ENCODE measurements at places on chromosomes 5 and 9.

DNA sequence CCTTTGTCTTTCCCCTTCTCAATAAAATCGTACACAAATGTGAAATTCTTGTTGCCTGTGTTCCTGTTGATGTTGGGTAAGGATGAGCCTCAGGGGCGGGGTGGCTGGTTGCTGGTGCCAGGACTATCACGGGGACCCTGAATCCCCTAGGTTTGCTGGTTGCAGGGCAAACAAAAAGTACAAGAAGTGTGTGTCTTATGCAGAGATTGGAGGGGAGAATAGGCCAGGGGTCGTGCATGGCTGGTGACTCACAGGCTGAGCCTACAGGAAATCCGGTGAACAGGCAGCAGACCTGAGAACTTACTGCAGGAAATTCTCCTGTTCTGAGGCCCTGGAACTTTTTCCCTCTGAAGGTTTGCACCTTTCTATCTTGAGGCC is 5.5 kb downstream of the ANXA2R start:
- no peak for DNase-seq

- DNase-seq = no peak
Observed at GRCh38 chr9:134942788-134943184, 25.1 kb upstream of the FCN1 start.

DNA sequence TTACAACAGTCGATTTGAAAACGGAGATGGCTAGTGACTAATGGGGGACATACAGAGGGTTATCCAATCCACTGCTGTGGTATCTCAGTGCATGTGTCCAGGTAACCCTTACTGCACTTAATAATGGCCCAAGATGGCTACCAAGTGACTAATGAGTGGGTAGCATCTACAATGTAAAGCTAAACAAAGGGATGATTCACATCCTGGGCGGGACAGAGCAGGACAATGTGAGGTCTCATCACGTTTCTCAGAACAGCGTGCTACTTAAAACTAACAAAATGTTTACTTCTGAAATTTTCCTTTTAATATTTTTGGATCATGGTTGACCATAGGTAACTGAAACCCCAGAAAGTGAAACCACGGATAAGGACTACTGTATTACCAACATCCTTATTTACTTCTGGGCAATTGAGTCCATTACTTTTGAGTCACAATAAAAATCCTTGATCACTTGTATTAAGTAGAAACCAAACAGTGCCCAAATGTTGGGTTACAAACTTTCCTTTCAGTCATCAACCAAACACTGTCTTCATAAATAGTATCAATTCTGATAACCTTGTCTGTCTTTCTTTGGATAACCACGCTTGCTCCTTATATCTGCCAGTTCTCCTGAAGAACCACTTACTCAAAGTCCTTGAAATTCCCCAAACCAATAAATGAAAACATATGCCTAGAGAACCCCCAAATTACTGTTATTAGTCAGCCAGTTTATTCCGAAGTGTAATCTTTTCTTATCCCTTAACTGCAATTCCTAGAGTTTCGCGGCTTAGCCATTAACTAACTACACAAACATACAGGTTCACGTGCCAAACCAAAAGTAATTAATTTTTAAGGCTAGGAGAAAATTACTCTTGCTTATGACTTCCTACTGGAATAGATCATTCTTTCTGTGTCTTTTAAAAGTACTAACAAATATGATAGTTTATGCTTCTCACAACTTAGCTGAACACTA is 59.7 kb downstream of the ELL2 start:
- DNase-seq = no peak

- no peak for DNase-seq
Observed at GRCh38 chr9:109320331-109320741, 523 bp downstream of the EPB41L4B start.

- DNase-seq = no peak
Observed at GRCh38 chr5:147310059-147310704, 75.4 kb downstream of the STK32A start.

- DNase-seq = no peak
Observed at GRCh38 chr9:101226803-101227202, 158.0 kb downstream of the BAAT start.

DNA sequence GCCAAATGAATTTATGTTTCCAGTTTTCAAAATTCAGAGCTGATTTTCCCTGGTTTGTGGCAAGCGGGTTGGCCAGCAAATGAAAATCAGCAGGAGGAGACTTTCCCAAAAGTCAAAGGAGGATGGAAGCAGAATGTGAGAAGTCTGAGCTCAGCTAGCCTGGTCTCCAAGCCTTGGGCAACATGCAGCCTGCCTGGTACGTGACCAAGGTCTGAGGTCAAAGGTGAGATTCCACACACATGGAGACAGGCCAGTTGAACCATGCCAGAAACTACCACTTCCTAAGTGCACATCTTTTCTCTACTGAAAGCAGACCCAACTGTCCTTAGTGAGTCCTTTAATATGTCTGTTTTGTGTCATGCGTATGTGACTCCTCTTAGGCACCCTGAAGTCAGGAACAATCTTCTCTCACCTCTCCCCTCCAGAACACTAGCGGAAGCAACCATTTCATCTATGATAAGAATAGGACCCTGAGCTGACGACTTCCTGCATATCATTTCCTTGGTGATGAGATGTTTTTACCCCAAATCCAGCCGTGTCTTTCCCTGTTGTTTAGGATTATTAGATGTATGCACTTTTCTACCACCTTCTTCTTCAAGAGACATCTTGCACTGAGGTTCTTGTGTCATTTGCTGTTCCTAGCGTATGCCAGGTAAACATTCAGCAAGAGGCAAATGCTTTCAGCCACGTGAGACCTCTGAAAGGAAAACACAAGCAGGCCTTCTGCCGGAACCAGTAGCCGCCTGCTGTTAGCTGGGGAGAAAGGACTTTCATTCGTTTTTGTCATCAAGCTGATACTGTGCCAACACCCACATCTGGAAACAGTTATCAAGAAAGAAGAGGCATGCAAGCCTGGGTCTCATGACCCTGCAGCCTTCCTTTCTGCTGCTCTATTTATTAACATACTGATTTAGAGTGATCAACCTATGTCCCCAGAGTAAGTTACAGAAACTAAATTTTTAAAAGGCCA is 9.7 kb upstream of the TGFBI start:
- no peak for DNase-seq

DNA sequence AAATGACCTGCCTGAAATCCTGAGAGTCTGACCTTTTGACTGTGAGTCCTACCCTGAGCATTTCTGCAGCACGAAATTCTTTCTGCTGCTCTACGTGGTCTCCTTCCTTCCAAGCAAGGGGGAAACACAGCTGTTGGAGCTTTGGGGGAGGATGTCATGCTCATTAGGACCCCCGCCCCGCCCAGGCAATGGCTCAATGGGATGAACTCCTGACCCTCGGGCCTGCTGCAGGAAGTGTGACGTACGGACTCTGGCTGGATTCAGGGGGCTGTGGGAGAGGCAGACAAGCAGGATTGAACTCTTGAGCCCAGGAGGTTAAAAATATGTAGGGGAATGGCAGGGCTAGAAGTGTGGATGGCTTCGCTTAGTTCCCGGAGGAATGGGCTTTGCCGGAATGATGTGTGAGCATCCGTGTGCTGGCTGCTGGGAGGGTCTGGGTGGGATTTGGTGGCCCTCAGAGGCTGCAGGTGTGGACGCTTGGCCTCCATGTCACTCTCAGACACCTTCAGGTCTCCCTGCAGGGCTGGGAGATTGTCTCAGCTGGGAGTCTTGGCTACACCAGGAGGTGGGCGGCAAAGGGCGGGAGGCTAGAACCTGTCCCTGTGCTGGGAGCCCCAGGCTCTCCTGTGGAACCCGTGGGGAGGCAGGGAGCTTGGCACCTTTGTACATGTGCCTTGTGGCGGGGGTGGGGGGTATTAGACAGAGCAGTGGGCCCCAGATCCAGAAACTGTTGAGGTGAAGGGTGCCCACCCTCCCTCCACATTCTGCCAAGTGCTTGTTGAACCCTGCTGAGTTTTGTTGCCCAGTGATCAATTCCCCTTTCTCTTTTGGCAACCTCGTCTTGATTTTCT is 26.3 kb downstream of the STC2 start:
- DNase-seq = no peak

DNA sequence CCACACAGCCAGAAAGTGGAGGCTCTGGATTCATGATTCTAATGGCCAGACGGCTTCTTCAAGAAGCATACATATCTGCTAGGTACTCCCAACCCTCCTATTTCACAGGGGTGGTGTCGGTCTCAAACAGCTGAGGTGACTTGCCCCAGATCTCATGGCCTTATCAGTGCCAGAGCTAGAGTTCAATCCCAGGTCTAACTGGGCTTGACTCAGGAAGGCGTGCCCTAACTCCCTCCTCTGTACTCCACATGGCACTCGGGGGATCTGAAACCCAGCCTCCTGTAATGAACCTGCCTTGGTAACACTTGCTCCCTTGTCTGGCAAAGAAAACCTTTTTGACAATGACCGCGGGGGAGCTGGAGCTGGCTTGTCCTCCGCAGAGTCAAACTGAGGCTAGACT is 2.1 kb downstream of the QRFP start:
- DNase-seq = no peak

DNA sequence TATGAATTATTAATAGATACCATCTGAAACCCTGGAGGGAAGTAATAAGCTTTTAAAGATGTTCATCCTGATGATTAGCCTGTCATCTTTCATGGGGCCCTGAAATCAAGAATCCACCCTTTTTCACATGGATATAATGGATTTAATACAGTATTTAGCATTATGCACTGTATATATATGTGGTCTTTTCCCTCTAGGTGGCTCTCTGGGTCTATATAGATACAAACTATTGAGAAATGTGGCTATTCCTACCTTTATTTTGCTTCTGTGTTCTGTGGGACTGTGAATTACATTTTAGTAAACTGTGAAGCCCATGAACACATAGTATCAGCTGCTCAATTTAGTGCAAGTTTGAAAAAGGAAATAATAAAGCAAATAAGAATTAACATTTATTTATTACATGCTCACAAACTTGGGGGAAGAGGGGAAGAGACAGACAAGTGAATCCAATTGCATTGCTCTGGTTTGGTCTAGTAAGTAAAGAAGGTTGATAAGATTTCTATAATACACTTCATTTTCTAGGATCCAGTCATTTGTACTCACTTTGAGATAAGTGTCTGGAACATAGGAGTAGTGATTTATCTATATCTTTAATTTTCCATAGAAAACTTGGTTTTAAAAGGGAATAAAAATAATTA is 112.2 kb downstream of the SCAMP1 start:
- no peak for DNase-seq

- no peak for DNase-seq
Observed at GRCh38 chr9:107049803-107050184, 186.8 kb downstream of the ZNF462 start.

GRCh38 chr5:126492939-126493338 is 69.7 kb downstream of the GRAMD2B start:
- no peak for DNase-seq

- no peak for DNase-seq
Observed at GRCh38 chr5:180607861-180608571, 16.7 kb upstream of the SCGB3A1 start.

DNA sequence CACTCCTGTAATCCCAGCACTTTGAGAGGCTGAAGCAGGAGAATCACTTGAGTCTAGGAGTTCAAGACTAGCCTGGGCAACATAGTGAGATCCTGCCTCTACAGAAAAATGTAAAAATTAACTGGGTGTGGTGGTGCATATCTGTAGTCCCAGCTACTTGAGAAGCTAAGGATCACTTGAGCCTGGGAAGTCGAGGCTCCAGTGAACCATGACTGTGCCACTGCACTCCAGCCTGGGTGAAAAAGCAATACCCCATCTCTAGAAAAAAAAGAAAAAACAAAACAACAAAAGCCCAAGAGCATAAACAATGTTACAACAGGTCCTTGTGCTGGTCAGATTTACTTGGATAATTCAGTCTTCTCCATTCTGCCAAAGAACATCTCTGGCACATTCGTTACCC is 44.3 kb upstream of the TGFBR1 start:
- no peak for DNase-seq

- DNase-seq = no peak
Observed at GRCh38 chr5:93360436-93361088, 220.5 kb downstream of the NR2F1-AS1 start.

- no peak for DNase-seq
Observed at GRCh38 chr5:106174903-106175302, 1495.8 kb downstream of the EFNA5 start.
